B cell (primary cell): ENCODE measurements at places on chromosomes 11 and 22.

- DNase-seq, result no peak
These were observed 314.1 kb downstream of the CTTN start for GRCh38 chr11:70712471-70712870.

DNA sequence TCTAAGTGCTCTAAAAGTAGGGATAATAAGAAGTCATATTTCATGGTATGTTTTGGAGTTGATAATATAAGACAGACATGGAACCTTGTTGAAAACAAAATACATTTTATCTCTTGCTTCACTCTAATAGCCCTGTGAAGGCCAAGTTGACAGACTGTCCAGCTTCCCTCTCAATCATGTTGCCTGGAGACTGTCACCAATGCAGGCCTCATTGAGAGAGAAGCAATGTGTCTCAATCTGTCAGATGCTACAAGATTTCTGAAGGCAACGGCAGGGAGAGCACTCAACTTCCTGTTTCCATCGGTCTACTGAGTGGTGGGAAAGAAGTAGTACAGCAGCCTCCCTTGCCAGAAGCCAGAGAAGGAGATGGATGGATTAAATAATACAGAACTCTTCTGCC, 23.6 kb upstream of the FJX1 start:
- DNase-seq, result no peak

GRCh38 chr11:116888024-116888423, 50.6 kb upstream of the APOA1 start:
- DNase-seq, result no peak

DNA sequence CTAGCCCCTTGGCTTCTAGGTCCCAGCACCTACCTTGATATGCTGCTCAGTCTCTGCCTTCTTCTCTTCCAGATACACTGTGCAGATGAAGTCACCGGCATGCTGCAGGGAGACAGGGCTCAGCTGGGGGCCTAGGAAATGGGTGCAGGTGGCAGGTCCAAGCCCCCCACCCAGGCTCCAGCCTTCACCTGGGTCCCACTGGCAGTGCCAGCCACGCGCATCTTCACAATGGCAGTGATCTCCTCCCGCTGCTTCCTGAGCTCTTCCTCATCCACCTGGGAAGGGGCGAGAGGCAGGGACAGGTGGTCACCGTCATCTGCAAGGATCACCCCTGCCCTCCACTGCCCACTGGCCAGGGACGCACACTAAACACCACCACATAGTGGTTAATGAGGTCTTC, 21.1 kb upstream of the PDE2A start:
- DNase-seq, result no peak

- no peak for DNase-seq
These were observed 67.3 kb upstream of the SHISAL1 start for GRCh38 chr22:44379817-44380755.

DNA sequence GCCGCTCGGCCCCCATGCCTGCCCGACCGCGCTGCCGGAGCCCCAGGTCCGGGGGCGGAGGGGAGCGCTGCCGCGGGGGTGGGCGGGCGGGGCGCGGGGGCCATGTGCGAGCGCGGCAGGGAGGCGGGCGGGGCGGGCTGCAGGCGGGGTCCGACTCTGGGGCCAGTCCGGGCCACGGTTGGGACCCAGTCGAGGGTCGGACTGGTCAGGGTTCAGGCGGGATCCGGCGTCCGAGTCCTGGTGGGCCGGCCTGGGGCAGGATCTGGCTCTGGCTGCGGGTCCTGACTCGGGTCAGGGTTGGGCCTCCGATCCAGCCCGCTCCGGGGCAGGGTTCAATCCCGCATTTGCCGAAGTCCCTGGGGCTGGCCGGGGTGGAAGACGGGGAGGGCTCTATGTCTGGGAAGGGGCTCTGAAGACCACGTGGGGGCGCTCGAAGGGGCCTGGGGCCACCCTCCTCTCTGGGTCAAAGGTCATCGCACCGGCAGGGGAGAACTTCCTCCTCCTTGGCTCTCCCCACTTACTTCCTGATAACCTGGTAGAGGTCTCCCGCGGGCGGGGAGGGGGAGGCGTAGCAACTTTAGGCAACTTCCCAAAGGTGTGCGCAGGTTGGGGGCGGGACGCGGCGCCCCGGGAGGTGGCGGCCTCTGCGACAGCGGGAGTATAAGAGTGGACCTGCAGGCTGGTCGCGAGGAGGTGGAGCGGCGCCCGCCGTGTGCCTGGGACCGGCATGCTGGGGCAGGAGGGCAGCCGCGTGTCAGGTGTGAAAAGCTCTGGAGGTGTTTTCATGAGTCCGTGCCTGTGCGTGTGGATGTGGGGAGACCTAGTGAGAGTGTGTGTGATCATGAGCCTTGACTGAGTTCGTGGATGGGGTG, 603 bp downstream of the ESRRA start:
- peak; percentile 84 for DNase-seq

GRCh38 chr11:71305451-71306125, 53.2 kb upstream of the SHANK2 start:
- DNase-seq, result no peak

DNA sequence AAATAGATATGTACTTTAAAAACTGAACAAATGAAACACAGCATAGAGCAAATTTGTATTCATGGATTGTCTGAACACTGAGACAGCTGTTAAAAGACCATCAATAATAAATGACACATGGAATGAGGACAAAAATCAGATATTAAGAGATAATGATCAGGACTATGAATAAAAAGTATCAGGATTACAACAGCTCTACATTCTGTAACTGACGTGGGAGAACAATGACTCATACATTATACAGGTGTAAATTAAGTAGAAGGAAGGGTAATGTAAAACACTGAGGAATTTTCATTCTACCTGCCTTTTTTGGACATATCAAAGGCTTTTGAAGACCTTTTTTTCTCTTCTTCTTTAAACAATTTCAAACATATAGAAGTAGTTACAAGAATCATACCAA, 310.9 kb upstream of the ANO3 start:
- no peak for DNase-seq

DNA sequence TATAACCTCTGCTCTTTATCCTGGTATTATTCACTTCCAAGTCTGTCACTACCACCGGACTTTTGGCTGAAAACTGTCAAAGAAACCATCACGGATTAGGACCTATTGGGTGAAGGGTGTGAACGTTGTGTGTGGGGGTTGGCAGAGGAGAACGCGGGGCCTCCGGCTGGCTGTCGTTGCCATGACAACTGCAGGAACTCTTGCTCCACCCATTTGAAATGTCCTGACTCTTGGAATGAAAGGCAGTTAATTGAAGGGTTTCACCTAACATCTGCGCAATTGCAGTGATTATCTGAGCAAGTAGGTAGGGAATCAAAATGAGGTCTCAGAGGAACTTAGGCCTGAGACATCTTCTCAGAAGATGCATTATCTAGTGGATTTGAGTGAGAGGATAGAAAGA, 60.9 kb upstream of the CLMP start:
- no peak for DNase-seq

- DNase-seq, result no peak
These were observed 64.9 kb upstream of the CHRM4 start for GRCh38 chr11:46456269-46457001.

GRCh38 chr11:99066618-99067317, 46.0 kb downstream of the CNTN5 start:
- DNase-seq, result no peak

GRCh38 chr22:44309137-44309536, 3.6 kb downstream of the SHISAL1 start:
- DNase-seq, result no peak

GRCh38 chr11:21635394-21636145, 557.3 kb upstream of the ANO5 start:
- DNase-seq, result no peak

GRCh38 chr11:111194860-111195568, 50.5 kb upstream of the POU2AF2 start:
- no peak for DNase-seq

DNA sequence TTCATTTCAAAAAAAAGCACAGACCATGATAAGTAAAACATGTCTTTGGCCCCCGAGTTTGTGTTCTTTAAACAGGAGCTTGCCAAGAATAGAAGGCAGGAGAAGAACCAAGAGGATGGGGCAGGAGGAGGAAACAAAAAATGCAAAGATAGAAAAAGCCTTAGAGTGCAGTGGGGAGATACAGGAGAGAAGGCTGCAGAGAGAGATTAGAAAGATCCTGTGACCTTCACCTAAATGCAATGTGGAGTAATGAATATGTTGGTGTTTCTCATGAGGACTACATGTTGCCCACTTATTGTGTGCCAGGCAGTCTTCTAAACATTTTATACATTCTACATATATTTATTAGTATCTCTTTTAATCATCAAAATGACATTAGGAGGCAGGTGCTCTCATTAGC, 2.3 kb upstream of the APLNR start:
- no peak for DNase-seq

- DNase-seq, result no peak
These were observed 9.8 kb downstream of the TRAF6 start for GRCh38 chr11:36500315-36500721.

- DNase-seq, result no peak
These were observed 375.1 kb downstream of the OPCML start for GRCh38 chr11:133156986-133157745.

DNA sequence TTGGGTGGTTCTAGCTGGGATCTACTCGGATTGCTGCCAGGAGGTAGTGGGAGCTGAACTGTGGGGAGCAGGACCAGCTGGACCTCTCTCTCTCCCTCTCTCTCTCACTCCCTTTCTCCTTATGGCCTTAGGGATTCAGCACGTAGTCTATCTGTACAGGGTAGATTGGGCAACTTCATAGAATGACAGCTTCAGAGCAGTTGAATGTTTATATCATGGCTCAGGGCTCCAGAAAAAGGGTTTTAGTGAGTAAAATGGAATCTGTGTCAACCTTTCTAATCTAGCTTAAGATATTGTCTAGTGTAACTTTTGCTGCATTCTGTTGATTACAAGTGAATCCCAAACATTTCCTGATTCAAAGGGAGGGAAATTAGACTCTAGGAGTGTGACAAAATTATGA, 127.7 kb upstream of the PDGFD start:
- no peak for DNase-seq

DNA sequence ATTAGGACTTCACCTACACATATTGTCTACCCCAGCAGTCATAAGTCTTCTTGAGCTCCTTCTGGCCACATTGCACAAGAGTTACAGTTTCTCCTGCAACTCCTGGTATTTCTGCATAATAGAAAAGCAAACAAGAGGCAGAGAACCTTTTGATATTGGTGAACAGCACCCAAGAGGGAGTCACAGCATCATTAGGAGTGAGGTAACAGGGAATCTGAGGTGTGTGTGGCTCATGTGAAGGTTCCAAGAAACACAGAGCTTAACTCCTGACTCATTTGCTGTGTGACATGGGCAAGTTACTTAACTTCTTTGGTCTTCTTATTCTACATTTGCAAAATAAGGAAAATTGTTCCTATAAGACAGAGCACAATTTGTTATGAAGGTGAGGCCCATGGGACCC, 374.6 kb downstream of the INSC start:
- DNase-seq, result no peak

DNA sequence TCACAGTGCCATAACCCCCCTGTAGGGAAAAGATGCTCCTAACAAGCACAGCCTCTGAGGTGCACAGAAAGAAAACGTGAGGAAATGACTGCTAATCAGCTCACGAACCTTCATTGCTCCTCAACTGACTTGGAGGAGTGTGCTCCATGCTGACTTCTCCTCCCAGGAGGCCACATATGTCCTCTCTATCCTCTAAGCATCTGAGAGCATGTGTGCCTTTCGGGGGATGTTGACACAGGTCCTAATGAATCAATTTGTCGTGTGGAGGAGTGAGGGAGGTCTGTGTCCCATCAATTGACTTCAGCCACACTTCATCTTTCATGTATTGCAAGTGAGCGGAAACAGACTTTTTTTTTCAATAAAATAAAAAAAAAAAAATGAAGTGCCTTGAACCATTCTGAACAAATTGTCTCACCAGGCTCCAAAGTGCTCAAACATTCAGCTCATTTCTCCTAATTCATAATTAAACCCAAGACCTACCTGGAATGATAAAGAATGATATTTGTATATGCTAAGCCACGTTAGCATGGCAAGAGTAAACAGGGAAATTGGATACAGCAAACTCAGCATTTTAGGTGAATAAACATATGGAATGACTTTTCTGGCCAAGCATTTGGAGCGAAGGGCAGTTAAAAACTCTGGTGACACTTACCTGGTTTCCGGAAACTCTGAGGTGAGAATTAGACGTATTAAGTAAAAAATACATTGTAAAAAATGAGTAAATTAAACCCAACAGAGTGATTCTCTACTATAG, 317.6 kb upstream of the FAT3 start:
- DNase-seq, result no peak

DNA sequence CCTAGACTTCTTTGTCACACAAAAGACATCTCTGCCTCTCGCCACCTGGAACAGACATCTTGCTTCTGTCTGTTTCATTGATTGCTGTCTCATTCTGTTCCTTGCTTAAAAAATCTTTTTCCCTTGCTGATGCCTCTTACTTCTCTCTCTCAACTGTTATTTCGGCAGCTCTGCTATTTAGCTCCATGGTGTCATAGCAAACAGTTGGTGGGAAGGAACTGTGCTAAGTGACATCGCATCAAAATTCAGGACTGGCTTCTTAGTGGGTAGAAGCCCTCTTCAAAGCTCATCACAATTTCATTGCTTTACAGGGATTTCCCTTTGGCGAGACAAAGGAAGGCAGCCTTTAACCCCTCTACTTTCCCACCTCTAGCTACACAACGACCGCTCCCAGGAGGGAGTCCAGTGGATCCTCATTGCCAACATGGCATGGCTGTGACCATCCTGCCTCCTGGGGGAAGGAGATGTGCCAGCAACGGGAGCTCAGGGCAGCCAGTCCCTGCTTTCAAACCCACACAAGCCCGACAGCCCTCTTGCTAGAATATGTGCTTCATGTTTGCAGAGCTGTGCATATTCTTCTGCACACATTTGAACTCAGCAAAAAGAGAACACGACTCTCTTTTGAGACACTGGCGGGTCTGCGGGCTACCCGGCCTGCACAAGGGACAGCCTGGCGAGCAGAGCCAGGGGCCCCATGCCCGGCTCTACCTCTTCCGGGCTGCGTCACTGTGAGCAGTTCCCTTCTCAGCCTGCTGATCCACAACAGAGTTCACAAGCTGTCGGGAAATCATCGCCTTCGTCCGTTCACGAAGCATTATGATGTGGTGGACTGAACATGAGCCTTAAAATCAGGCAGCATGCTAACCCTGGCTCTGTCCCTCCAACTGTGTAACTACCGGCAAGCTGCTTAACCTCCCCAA, 51.1 kb upstream of the JAM3 start:
- DNase-seq, result no peak
